ENCODE measurements at places on chromosomes 11 and 22.

- no peak for DNase-seq
Observed at GRCh38 chr11:31237819-31238760, 131.4 kb downstream of the DCDC1 start.

DNA sequence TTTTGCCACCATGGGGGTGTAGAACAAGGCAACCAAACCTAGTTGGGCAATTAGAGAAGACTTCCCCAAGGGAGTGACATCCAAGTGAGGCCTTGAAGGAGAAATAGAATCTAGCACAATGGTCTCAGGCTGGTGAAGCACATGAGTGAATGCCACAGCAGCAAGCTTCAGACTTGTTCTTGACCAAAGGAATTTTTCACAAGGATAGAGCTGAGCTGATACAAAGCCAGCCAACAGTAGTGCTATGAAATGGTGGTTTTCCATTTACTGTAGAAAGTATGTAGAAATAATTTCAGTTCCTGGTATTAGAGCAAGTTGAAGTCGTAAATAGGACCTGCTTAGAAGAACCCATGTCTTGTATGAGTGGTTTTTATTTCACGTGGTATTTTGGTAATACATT is 148.3 kb upstream of the RASSF10 start:
- no peak for DNase-seq

DNA sequence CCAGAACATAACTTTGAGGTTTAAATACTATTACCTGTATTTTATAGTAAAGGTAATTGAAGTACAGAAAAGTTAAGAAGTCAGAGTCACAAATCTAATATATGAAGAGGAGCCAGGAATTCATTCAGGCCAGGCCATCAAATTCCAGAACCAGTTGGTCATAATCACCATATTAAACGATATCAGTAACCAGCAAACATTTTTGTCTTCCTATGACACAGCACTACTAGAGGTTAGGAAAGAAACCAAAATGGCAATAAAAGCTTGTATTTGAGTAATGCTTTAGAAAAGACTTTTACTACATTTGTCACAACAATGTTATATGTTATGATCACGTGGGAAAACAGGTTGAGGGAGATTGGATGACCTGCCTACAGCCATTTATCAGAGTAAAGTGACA is 62.2 kb downstream of the DKK3 start:
- DNase-seq: no peak

- DNase-seq: no peak
Observed at GRCh38 chr22:22092974-22093373, 110.4 kb upstream of the TOP3B start.

DNA sequence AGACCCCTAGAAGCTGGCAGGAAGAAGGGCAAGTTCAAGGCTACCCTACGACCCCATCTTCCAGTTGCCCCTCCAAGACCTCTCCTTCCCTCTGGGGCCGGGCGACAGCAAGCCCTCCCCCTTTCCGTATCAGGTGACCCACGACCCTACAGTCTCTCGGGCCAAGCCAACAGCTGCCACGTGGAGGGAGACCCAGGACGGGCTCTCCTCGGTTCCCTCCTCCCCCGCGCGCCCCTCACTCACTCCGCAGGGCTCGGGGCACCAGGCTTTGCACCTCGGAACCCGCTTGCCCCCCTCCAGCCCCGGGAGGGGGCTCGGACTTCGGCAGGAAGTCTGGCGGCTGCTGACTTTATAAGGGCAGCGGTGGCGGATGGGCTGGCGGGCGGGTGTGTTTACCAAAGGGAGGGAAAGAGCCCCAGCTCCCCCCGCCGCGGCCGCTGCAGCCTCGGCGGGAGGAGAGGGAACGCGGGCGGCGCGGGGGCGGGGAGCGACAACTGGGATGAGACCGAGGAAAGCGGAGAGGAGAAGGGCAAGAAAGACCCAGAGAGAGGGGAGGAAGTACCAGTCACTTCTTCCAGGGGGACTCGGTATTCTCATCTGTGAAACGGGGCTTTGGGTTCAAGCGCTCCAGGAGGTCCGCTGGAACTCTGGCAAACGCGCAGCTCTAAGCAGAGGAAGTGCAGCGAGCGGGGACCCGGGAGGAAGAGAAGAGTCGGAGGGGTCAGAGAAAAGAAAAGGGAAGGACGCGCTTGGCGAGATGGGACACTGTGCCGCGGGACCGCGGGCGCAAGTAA is 767 bp downstream of the SLC43A1 start:
- no peak for DNase-seq

DNA sequence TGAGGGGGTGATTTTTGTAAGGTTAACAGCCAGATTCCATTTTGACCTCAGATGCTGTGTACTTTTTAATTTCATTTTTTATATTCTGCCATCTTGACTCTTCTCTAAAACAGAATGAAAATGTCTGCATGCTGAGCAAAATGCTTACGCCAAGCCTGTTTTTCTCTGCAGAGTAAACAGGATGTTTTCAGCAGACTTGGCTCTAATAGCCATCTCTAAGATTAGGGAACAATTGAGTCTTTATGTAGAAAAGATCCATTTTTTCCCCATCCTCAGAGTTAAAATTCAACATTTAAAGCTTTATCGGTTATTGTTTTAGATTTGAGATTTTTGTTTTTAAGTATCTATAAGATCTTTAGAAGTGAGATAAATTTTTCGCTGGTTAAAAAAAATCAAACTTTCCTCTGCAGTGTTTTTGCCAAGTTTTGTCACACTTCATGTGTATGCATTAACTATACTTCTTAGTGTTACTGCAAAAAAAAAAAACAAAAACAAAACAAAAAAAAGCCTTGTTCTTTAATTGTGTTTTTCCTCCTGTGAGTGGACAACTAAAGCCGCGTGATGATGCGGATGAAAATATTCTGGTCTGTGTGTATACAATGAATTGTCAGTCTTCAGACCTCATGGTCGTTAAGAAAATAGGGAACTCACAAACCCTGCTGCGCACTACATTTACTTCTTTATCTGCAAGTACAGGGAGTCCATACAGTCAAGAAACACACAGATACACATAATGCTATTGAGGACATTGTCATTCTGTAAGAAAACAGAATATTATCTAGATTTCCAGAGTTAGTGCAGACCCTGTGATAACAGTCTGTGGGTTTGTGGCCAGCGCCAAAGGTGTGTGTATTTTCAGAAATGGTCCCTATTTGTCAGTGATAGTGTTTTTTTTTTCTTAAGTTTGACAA is 17.5 kb upstream of the ADSL start:
- no peak for DNase-seq

DNA sequence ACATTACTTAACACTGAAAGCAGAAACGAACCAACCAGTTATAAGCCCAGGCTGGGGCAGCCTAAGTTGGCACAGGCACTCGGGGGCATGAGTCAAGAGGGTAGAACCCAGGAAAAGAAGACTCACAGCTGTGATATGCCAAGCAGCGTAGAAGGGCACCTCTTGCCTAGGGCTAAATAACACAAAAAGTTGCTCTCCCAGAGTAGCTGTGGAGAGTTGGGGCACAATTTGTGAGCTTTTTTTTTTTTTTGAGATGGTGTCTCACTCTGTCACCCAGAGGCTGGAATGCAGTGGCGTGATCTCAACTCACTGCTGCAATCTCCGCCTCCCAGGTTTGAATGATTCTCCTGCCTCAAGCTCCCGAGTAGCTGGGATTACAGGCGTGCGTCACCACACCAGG is 8.8 kb downstream of the CLMP start:
- no peak for DNase-seq

DNA sequence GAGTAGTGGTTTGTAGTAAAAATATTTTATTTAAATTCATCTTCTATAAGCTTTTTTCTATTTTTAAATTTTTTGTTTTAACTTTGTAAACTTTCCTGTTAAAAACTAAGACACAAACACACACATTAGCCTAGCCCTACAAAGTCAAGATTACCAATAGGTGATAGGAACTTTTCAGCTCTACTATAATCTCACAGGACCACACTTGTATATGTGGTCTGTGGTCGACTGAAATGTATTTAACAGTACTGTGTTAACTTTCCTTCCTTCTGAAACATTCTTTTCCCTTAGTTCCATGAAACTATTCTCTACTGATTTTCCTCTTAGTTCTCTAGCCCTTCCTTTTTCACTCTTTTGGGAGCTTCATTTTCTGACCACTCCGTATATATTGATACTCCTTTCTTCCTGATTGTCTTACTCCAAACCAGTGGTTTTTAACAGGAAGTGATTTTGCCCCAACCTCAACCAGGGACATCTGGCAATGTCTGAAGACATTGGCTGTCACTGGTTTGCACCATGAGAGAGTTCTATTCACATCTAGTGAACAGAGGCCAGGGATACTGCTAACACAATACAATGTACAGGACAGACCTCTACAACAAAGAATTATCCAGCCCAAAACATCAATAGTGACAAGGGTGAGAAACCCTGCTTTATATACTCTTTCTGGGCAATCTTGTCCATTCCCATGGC is 8.8 kb downstream of the ZW10 start:
- no peak for DNase-seq

GRCh38 chr11:110235966-110236365 is 60.4 kb downstream of the RDX start:
- DNase-seq: no peak

GRCh38 chr22:24367841-24368240 is 59.6 kb upstream of the ADORA2A start:
- no peak for DNase-seq

DNA sequence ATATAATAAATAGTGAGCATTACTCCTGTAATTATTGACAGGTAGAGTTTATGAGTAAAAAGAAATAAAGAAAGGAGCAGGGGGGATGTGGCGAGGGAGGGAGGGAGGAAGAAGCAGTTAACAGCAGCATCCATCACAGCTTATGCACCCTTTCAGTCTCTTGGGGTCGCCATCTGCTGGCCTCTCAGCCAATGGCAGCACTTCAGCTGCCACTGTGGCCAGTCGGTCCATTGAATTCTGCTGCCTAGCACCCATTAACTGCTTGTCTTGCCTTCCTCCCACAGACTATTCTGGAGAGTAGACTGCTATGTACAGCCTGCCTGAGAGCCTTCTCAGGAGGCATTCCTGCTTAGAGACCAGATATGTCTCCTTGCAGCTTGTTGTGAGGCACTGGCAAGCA is 388.3 kb downstream of the TENM4 start:
- DNase-seq: no peak

DNA sequence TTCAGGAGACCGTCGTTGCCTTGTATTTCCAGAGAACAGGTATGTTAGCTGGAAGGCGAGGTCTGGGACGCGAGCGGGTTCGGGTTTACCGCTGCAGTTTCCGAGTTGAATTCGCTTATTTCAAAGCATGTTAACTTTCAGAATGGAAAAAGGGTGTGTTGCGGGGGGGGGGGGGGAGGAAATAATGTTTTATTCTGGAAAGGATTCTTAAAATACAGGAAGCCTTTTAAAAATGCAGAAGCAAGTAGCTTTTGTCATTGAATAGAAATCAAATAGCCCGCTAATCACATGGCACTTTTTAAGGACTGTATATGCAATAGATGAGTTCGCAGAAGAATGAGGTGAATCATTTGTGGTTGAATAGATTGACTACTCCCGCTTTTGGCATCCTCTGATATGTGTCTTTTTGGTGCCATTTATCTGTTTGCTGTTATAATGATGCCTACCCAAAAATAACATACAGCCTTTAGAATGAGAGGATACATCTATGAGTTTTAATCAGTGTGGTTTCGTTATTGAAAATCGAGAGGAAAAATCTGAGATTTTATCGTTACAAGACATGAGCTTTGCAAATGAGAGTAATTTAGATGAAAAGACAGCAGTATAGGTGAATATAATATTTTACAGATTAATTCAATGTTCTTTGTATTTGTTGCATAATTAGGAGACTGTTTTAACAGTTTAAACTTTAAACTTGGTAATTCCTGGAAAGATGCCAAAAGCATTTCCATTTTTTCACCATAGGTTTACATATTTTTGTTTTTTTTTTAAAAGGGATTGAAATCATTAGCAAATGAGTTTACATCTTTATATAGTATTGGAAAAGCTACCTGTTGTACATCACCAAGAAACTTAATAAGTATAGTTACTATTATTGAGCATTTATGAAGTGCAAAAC is 1.7 kb downstream of the PDE3B start:
- no peak for DNase-seq

DNA sequence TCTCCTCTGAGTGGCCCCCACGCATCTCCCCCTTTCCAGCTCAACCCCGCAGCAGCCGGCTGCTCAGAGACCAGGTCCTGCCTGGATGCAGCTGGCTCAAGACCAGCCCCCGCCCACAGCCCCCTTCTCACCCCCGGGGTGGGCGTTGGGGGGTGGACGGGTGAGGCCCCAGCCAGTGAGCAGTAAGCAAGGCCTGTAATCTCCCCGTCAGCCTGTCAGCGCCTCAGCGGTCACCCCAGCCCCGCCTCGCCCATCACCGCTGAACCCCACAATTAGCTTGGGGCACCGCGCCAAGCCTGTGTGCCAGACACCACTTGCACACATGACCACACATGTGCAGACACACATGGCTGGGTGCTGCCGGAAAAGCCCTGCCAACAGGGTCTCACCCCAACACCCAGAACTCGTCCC is 5.9 kb downstream of the PLXNB2 start:
- DNase-seq: no peak

GRCh38 chr22:35539910-35540594 is 579 bp upstream of the RASD2 start:
- DNase-seq: no peak

- DNase-seq: no peak
Observed at GRCh38 chr11:83223457-83223856, 29.9 kb downstream of the ANKRD42 start.

DNA sequence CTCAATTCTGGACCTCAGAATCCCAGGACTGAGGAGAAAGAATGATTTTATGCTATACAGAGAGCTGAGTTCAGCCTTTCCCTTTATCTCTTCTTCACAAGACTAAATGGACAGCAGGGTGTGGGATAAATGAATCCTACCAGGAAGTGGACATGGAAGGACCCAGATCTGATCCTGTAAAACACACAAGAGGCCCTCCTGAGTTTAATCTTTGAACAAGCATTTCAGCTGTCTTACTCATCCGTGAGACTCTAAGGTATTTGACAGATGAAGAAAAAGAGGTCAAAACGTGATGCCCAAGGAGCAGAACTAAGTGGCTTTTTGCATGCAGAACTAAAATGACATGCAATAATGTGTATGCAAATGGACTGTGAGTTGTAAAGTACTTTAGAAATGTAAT is 511.3 kb downstream of the DLG2 start:
- no peak for DNase-seq

- DNase-seq: no peak
Observed at GRCh38 chr11:95379479-95379878, 148.5 kb upstream of the SESN3 start.

GRCh38 chr11:64959498-64959897 is 12.4 kb downstream of the MAJIN start:
- DNase-seq: no peak

DNA sequence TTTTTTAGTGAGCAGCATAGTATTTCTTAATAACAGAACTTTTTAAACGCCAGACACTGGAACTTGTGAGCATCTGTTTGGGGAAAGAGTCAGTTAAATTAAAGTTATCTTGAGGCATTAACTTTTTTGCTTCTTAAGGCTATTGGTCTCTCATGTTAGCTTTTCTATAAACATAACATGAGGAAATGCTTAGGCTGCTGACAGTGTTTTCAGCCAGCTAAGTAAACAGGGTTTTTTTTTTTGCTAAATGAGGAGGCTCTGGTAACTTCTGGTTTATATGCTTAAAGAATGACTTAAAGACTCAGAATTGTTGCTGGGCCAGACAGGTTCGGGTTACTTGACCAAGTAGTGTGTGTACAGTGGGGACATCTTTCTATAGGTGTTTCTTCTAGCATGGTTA is 95.8 kb upstream of the ALKBH3 start:
- no peak for DNase-seq

- no peak for DNase-seq
Observed at GRCh38 chr22:27065279-27065678, 407.9 kb downstream of the MIAT start.

Data from thymus (tissue), 14 donors.